ENCODE measurements at places on chromosomes 3 and 15.

DNA sequence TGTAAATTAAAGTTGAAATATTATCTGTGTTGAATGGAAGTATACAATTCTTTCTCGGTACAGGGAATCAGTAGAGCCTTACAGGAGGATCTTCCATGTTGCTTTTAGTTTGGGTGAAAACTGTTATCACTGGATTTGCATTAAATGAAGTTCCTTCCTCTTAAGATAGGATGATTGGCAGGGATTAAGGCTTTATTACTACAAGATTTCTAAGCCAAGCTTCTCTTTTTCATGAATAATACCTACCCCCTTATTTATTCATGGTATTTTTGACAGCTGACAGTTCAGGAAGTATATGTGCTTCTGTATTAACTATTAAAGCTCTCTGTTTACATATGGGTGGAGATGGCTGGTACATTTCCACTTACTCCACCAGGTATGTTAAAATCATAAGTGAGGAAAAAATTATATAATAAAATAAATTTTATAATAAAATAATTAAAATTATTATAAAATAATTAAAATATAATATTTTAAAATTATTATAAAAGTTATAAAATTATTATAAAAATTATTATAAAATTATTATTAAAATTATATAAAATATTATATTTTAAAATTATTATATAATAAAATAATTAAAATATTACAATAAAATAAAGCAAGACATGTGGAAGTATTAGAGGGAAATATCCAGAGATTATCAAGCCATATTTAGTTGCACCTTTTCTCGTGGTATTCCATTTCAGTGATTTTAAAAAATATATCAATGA lies 332.9 kb downstream of the ROBO2 start:
- DNase-seq = no peak

GRCh38 chr3:71114610-71115009 lies 468.9 kb downstream of the FOXP1 start:
- no peak for DNase-seq

GRCh38 chr3:133905376-133905775 lies 9.7 kb upstream of the RAB6B start:
- no peak for DNase-seq

GRCh38 chr3:7407107-7407506 lies 546.2 kb downstream of the GRM7 start:
- no peak for DNase-seq

GRCh38 chr3:58034738-58035523 lies 26.7 kb downstream of the FLNB start:
- DNase-seq = peak; percentile 87

GRCh38 chr3:188905547-188905946 lies 266.2 kb upstream of the TPRG1 start:
- DNase-seq = no peak

DNA sequence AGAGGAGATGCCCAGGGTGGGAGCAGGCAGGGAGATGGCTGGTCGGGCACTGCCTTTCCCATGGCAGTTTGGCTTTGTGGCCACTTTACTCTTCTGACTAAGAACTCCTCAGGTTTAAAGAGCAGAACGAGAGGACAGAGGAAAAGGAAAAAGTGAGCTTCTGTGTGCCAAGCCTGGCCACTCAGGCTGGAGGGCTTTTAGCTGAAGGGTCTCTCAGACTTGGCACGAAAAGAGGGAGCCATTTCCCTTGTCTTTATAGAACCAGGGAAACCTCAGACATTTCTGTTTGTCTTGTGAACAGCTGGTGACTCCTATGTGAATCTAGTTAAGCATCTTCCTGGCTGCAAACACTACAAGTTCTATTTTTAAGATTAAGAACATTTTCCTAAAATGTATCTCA lies 23.3 kb upstream of the PSMD6 start:
- DNase-seq = no peak

- DNase-seq = no peak
These were observed 21.4 kb downstream of the FAH start for GRCh38 chr15:80174017-80174746.

- DNase-seq = peak; percentile 14
These were observed 34.1 kb downstream of the TSPAN3 start for GRCh38 chr15:77036537-77037387.

DNA sequence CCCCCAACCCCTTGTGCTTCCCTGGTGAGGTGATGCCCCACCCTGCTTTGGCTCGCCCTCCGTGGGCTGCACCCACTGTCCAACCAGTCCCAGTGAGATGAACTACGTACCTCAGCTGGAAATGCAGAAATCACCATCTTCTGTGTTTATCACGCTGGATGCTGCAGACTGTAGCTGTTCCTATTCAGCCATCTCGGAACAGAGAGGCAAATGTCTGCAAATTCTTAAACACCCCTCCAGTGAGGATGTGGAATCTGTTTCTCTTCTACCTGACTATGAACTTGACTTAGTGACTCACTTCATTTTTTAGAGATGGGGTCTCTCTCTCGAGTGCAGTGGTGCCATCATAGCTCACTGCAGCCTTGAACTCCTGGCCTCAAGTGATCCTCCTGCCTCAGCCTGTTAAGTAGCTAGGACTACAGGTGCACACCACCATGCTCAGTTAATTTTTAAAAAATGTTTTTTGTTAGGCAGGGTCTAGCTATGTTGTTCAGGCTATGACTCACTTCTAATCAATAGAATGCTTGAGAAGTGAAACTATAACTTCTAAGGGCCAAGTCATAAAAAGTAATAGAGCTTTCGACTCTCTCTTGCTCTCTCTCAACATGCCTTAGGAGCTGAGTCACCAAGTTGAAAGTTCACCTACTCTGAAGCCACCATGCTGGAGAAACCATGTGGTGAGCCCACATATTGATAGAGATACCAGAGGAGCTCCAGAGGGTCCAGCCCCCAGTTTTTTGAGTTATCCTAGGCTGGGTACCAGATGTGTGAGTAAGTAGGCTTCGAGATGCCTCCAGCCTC lies 11.5 kb upstream of the PARP14 start:
- peak; percentile 49 for DNase-seq

DNA sequence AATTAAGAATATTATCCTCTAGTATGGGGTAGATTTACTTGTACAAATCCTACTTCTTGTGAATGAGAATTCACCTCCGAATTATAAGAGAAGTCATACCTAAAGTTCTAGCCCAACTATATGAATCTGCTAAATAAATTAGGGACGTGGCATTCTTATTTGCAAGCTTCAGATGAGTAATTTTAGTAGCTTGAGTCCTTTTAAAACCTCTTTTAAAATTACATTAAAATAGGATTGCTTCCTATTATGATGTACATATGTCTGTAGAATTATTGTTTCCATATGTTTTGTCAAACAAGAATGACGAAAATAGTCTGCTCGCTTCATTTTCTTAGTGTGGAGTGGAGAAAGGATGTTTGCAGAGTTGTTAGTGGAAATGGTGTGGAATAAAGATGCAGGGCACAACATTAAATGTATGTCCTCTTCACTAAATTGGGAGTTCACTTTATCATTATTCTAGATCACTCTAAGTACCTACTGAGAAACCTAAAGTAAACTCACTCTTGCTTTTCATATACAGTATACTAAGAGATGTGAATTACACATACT lies 59.4 kb downstream of the CMSS1 start:
- no peak for DNase-seq

Data from GM13977 (cell line).